ENCODE measurements at places on chromosomes 1 and 21.

GRCh38 chr1:64117492-64117891 is 85.9 kb upstream of the UBE2U start:
- DNase-seq: no peak

DNA sequence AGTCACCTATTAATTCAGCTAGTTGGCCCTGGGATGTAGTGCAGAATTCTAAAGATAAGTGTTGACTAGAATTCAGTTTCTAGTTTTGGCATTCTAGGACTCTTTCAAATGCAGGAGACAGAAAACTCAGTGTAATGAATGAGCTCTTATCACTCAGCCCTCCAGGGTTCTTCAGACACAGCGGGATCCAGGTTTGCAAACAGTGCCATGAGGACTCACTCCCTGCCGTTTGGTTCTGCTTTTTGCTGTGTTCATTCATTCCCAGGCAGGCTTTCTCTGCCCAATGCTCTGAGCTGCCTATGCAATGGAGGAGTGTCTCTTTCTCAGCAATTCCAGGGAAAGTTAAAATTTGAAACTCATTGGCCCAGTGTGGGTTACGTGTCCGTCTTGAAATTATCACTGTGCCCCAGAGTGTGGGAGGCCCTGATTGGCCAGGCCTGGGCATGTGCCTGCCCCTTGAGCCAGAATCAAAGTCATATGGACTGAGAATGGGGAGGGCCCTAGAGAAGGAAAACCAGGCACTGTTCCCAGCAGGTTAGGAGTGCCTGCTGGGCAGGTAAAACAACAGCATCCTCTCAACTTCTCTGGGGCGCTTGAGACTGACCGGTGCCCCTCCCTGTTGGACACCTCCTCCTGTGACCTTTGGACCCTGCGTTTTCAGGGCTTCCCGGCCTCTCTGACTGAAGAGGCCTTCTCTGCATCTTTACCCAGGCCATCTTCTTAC is 43.4 kb downstream of the TMEM51 start:
- no peak for DNase-seq

DNA sequence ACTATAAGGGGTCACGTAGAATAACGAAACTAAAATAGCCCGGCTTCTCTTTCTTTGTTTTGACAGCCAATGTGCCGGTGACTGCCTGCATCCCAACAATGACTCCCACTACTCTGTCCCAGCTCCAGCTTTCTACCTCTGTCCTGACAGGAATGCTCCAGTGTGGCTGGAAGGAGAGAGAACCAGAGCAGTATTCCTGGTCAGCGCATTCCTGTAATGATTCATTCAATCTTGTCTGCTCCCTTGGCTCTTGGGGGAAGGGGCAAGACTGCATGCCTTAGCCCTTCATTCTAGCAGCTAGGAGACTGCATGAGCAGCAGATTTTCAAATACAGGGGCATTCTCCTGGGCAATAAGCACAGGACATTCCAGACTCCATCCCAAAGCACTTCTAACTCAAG is 132.1 kb upstream of the PRMT6 start:
- no peak for DNase-seq

DNA sequence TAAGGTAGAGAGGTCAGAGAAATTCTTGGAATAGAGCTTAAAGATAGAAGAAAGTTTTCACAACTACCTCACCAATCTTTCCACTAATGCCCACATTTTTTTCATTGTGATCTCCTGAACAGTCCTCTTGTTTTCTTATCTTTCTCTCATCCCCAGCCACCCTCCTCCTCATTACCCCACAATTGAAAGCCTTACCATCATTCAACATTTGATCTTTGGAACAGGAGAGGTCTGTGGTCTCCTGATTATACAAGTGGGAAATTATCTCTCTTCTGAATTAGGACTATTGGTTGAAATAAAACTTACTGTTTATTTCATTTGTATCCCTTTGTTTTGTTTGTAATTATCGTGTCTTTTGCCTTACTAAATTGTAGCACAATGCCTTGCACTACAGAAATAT is 29.6 kb downstream of the DNAH14 start:
- no peak for DNase-seq

DNA sequence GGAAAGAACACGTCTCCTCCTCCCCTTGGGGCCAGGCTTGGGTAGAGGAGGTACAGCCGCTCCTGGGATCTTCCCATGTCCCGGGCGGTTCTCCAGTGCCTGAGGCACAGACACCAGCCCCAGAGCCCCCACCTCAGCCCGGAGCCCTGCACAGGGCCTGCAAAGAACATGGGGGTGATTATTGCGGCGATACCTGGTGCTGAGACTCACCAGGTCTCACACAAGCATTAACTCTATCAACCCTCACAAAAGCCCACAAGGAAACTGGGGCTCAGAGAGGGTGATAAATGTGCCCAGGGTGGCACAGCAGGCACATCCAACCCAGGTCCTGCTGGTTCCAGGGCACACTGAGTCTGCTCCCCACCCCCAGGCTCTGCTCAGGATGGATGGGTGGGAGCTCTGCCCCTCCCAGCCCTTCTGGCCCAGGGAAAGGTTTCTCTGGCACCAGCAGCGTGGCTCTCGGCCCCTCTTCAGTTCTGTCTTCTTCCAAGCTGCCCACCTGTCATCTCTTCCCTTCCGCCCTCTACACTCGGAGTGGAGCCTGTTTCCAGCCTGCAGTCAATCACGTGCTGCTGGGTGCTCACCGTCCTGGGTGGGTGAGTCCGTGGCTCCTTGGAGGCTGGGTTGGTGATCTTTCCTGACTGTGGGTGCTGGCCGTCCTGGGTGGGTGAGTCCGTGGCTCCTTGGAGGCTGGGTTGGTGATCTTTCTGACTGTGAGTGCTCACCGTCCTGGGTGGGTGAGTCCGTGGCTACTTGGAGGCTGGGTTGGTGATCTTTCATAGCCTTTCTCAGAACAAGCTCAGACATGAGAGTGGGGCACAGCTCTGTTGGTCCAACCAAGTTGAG is 53.6 kb upstream of the AJAP1 start:
- no peak for DNase-seq

GRCh38 chr1:231020816-231021215 is 19.2 kb downstream of the FAM89A start:
- no peak for DNase-seq

GRCh38 chr1:53653200-53653575 is 85.8 kb downstream of the GLIS1 start:
- no peak for DNase-seq

GRCh38 chr1:174812016-174812415 is 187.7 kb upstream of the CACYBP start:
- no peak for DNase-seq

DNA sequence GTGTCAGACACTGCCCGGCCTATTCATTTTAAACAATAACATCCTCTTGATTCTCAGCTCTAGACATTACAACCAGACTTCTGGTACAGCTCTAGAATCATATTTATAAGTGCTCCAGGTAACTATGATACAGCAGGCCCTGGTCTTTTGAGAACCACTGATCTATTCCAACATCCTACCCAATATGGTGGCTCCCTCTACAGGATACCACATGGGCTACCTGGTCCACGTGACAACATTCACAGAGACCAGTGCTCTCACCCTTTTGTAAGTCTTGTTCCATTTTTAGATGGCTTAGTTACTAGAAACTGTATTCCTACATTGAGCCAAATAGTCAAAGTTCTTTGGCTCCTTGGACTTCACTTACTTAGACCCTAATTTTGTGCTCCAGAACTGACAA is 102.9 kb downstream of the PTPN14 start:
- DNase-seq: no peak

DNA sequence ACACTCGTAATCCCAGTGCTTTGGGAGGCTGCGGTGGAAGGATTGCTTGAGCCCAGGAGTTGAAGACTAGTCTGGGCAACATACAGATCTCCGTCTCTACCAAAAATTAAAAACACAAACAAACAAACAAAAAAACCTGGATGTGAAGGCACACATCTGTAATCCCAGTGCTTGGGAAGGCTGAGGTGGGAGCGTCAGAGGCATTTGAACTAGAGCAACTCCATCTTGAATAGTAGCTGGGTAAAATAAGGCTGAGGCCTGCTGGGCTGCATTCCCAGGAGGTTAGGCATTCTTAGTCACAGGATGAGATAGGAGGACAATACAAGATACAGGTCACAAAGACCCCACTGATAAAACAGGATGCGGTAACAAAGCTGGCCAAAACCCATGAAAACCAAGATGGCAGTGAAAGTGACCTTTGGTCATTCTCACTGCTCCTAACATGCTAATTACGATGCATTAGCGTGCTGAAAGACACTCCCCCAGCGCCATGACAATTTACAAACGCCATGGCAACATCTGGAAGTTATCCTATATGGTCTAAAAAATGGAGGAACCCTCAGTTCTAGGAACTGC is 33.2 kb upstream of the RD3 start:
- no peak for DNase-seq

DNA sequence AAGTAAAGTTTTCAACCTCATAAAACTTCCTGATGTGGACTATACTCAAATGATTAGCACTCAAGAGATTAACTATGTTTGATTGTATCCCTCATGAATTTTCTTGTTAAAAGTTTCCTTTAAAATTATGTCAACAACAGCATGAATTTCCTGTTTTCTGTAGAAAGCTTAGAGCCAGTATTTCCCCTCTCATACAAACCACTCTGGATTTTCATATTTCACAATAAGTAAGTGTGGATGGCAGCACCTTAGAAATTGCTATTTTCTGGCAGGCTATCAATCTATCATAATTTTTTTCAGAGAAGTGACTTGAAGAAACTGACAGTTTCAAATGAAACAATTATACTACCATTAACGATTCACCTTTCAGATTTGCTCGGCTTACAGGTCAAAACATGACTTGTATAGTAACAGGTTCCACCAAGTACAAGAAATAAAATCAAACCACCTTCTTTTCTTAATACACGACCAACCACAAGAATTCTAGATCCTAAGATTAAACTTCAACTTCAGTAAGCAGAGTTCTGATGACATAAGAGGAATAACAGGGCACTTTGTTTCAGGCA is 20.8 kb downstream of the ELK4 start:
- no peak for DNase-seq

DNA sequence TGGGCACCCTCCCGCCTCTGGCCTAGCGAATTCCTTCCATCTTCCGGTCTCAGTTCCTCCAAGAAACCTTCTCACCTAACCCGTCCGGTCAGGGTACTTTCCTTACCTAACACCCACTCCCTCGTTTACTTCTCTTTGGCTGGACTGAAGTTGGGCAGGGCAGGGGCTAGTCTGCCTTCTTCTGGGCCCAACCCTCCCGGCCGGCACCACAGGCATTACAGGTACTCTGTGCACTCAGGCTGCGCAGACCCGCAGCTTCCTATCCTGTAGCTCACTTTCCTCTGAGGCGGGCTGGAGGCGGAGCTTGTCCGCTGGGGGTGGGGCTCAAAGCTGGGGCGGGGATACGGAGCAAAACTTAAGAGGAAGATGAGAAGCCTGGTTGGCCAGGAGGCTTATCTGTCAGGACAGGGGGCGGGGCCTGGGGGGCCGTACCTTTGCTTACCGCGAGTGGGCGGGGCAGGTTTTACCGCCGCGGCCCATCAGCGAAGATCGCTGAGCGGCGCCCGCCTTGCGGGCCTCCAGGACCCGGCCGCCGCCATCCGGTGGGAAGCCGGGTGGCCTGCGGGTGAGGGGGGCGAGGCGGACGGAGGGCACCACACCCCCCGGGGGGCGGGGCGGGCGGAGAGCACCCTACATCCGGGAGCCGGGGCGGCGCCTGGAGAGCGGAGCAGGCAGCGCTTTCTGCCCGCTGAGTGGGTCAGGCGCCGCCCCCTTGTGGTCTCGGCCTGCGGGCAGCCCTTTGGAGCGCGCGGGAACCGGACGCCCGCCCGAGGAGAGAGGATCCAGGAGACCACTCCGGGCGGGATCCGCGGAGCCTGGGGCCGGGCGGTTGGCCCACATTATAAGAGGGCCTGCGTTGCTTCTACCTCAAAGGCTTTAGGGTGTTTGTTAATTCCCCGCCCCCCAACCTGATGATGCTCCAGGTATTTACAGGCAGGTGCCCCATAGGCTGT is 31.9 kb downstream of the ZNF648 start:
- DNase-seq: peak; percentile 95

GRCh38 chr1:42130061-42130660 is 23.0 kb upstream of the GUCA2B start:
- DNase-seq: no peak

DNA sequence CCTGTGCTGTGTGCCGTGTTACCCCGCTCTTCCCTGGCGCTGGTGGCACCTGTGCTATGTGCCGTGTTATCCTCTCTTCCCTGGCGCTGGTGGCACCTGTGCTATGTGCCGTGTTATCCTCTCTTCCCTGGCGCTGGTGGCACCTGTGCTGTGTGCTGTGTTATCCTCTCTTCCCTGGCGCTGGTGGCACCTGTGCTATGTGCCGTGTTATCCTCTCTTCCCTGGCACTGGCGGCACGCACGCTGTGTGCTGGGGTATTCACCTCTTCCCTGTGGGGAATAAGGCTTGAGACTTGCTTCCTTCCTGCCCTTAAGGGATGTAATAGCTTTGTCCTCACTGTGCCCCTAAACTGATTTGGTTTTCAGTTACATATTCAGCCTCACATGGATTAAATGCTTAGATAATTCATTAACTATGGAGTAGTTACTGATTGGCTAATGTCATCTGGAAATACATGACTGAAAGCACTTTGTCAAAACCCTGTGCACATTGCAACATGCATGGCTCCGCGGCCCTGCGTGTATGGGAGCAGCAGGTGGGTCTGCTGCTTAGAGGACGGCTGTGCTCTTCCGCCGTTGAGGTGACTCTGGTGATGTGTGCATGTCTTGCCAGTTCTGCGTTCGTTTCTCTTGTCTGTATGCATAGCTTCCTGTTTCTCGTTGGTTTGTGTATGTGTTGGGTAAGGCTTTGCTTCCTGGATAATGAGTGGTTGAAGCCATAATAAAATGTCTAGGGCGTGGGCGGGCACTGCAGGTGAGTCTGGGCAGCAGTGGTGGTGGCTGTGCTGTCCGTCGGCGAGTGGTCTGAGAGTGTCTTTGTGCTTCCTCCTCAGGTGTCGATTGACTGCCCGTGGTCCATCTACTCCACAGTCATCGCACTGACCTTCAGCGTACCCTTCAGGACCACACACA is 17.9 kb upstream of the PWP2 start:
- peak; percentile 34 for DNase-seq

DNA sequence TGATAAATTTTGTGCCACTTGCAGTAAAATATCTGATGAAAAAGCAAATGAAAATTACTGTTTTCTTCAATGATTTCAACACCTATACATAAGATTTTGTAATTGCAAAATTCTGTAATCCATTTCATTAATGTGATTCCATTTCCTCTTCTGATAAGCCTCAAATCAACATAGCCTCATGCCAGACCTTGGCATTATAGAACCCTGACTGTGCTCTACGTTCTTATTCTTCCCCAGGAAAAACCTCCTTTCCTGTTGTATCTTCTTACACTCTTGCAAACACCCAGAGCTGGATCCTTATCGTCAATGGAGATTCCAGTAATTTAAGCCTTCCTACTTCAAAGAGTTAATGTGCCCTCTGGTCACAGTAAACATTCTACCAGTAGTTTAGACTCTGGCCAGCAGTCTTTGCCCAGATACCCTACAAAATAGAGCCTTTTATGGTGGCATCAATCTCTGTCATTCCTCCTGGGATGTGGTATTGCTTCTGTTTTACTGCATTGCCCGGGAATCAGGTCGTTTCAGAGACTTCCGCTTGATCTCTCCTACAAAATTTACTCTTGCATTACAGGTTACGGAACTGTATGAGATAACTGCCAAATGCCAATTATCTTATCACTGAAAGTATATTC is 48.5 kb upstream of the CHRM3 start:
- DNase-seq: no peak

- DNase-seq: peak; percentile 50
Measured at GRCh38 chr1:89454845-89455521, 69.6 kb upstream of the LRRC8B start.

GRCh38 chr1:194378517-194378916 is 1192.1 kb upstream of the B3GALT2 start:
- no peak for DNase-seq
